ENCODE measurements at places on chromosomes 4 and X. TPM values are rescaled to one million over a fixed set of nuclear protein-coding genes. Genes with fewer than 3 reads are reported as not detected.

DNA sequence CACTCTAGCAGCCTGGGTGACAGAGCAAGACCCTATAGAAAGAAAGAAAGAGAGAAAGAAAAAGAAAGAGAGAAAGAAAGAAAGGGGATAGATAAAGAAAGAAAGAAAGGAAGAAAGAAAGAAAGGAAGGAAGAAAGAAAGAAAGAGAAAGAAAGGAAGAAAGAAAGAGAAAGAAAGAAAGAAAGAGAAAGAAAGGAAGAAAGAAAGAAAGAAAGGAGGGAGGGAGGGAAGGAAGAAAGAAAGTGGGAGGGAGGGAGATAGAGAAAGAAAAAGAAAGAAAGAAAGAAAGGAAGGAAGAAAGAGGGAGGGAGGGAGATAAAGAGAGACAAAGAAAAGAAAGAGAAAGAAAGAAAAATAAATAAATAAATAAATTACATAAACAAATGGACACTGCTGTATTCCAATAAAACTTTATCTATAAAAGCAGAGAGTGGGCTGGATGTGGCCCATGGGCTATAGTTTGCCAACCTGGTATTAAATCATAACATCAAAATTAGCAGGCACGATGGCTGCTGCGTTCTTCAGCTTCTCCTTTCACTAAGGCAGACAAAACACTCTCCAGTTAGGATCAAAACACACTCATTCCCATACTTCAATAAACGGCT lies 165.0 kb downstream of the ZNF674 start:
- no peak overlapping the region for H3K27ac ChIP-seq
- H3K36me3 ChIP-seq: no peaks in the 10 kb centered on the region
- H3K27me3 ChIP-seq: no peaks in the 10 kb centered on the region
- H3K4me3 ChIP-seq: no peak overlapping the region
- H3K4me1 ChIP-seq: no peaks in the 10 kb centered on the region
- DNase-seq: no peak

DNA sequence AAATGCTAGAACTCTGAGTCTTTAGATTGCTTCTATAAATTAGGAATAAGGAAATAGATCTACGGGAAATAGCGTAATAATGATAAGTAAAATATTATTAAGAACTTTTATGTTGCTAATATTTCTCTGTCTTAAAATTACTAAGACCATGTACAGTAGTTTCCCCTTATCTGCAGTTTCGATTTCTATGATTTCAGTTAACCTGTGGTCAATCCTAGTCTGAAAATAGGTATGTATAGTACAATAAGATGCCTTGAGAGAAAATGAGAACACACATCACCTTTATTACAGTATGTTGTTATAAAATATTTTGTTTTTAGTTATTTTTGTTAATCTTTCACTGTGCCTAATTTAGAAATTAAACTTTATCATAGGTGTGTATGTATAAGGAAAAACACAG lies 92.6 kb downstream of the CCSER1 start:
- no peaks in the 10 kb centered on the region for H3K36me3 ChIP-seq
- no peak overlapping the region for H3K27ac ChIP-seq
- DNase-seq: no peak
- H3K27me3 ChIP-seq: no peaks in the 10 kb centered on the region

- H3K27ac ChIP-seq: no peak overlapping the region
- H3K4me3 ChIP-seq: no peak overlapping the region
- H3K4me1 ChIP-seq: no peaks in the 10 kb centered on the region
- H3K27me3 ChIP-seq: no peaks in the 10 kb centered on the region
Measured at GRCh38 chrX:143298663-143299241, 218.5 kb downstream of the SPANXN3 start.

The TMEM35A gene
- total RNA-seq: not detected

DNA sequence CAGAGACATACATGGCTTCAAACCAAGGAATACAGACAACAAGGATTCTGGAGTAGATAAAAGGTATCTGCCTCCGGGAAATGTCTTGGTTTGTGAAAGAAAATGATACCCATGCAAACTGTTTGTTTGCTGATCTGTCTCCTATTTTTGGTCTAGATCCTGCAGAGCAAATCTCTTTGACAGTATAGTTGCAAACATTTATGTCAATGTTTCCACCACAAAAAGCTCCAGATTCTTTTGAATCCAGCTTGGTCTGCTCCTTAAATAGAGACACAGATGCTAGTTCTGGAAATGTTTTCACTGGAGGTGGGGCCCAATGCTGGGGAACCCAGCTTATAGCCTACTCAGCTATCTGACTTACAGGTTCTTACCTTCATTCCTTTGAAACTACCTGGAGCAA lies 119.7 kb downstream of the ATG4A start:
- no peaks in the 10 kb centered on the region for H3K36me3 ChIP-seq
- no peak overlapping the region for H3K27ac ChIP-seq
- no peak for DNase-seq
- H3K4me3 ChIP-seq: no peak overlapping the region
- no peaks in the 10 kb centered on the region for H3K4me1 ChIP-seq
- H3K27me3 ChIP-seq: no peaks in the 10 kb centered on the region

Data from left ventricle myocardium inferior (tissue), 1 donor.